ENCODE measurements at places on chromosomes 6 and 20.

- DNase-seq, result no peak
Observed at GRCh38 chr6:158780246-158780884, 38.8 kb downstream of the EZR start.

DNA sequence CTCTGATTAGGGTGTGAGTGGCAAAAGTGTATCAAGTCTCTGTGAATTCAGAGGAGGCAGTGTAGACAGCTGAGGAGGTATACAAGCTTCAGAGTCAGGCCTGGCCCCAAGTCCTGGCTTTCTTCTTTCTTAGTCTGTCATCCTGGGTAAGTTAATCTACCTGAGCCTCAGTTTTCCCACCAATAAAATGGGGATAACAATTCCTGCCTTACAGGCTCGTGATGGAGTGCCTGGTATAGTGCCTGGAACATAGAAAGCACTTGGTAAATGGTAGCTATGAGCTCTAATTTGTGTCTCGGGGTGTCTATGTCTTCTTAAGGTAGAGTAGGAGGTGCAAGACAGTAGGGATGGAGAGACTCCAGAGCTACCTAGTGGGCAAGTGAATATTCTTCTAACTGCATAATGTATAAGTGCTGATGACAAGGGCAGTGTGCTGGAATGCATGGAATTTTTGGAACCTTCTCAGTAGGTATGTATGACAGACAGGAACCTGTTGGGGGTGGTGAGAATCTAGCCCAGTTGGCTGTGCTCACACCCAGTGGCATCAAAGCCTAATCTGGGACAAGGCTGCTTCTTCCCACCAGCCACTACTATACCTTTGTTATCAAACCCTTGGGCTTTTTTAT, 4.0 kb upstream of the SCUBE3 start:
- DNase-seq, result no peak

GRCh38 chr6:159966981-159967380, 1.9 kb upstream of the IGF2R start:
- no peak for DNase-seq

DNA sequence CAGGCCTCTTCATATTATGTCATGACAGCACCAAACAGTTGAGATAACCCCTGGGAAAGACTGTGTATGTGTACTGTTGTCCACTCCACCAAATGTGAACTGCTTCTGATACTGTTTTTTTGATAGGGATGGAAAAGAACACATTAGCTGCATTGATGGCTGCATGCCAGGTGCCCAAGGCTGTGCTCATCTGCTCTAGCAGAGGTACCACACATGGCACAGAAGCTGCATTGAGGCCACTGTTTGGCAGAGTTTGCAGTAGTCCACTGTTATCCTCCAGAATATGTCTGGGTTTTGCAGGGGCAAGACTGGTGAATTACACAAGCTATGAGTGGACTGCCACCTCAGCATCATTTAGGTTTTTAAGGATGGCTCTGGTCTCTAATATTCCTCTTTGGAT, 28.2 kb upstream of the ELMO2 start:
- DNase-seq, result no peak

GRCh38 chr20:62761759-62762131, 34.5 kb upstream of the MRGBP start:
- DNase-seq, result no peak

- no peak for DNase-seq
Observed at GRCh38 chr6:24824142-24824938, 25.6 kb upstream of the ARMH2 start.

GRCh38 chr20:50919567-50919966, 11.7 kb downstream of the ADNP start:
- DNase-seq, result no peak

DNA sequence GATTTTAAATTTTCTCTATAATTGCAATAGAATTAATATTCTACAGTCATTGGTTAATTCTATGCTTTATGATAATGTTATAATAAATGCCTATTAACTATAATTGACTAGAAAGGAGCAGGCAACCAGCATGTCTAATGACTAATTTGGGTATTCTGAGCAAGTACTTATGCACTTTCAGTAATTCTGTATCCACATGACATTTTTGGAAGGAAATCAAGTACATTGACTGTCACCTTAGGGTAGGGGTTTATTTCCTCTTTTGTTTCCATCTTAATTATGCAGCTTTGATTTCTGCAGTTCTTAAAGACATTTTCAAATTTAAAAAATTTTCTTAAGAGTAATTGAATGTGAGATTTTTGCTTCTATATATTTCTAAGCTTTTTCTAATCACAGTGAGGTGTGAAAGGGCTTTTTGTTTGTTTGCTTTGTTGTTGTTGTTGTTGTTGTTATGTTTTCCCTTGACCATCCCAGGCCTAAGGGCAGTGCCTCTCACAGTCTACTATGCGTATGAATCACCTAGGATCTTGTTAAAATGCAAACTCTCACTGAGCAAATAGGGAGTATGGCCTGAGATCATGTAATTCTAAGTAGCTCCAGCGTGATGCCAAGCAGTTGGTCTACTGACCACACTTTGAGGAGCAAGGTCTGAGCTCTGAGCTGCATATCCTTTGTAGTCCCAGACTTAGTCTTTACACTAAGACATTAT, 467.1 kb upstream of the RNF217 start:
- no peak for DNase-seq

GRCh38 chr20:32434434-32434833, 76.3 kb downstream of the ASXL1 start:
- no peak for DNase-seq
